Posterior cingulate gyrus (tissue), 11 donors: ENCODE measurements at places on chromosomes 16 and 17.

GRCh38 chr17:58367461-58367860 lies 15.5 kb upstream of the SUPT4H1 start:
- no peak for DNase-seq

- no peak for DNase-seq
Observed at GRCh38 chr16:3606441-3606840, 5.0 kb downstream of the SLX4 start.

GRCh38 chr16:86809458-86809955 lies 231.2 kb downstream of the FOXL1 start:
- DNase-seq, result no peak

DNA sequence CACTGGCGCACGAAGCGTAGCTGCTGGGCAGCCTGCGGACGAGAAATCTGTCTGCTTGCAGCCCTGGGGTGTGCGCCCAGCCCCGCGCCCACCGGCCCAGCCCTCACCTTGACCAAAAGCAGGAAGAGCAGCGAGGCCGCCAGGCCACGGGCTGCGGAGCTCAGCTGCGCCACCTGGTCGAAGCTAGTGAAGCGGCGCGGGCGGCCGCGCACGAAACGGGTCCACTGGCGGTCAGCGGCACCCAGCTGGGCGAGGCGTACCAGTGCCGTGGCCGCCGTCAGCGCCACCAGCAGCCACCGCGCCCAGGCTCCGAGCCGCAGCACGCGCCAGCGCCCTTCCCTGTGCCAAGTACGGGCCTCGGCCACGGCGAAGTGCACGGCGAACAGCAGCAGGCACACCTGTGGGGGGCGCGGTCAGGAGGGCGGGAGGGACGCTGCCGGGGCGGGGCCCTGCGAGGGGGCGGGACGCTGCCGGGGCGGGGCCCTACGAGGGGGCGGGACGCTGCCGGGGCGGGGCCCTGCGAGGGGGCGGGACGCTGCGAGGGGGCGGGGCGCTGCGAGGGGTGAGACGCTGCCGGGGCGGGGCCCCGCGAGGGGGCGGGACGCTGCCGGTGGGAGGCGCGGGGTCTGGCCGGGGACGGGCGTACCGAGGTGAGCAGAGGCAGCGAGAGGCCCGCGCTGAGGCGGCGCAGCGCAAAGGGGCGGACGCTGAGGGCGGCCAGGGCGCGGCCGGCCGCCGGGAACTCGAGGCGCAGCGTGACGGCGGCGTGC lies 43.2 kb downstream of the TSC2 start:
- no peak for DNase-seq
